ENCODE measurements at places on chromosomes 1 and 21. TPM values are rescaled to one million over a fixed set of nuclear protein-coding genes. Genes with fewer than 3 reads are reported as not detected.
A peak's percentile ranks its signal among the peaks of the same experiment; 100 is the strongest.

The PADI1 gene
- not detected for total RNA-seq

The FBXO44 gene
- total RNA-seq = 22.6 TPM

The CFAP57 gene
- total RNA-seq = 0.35 TPM

The KRTAP20-4 gene
- total RNA-seq = not detected

DNA sequence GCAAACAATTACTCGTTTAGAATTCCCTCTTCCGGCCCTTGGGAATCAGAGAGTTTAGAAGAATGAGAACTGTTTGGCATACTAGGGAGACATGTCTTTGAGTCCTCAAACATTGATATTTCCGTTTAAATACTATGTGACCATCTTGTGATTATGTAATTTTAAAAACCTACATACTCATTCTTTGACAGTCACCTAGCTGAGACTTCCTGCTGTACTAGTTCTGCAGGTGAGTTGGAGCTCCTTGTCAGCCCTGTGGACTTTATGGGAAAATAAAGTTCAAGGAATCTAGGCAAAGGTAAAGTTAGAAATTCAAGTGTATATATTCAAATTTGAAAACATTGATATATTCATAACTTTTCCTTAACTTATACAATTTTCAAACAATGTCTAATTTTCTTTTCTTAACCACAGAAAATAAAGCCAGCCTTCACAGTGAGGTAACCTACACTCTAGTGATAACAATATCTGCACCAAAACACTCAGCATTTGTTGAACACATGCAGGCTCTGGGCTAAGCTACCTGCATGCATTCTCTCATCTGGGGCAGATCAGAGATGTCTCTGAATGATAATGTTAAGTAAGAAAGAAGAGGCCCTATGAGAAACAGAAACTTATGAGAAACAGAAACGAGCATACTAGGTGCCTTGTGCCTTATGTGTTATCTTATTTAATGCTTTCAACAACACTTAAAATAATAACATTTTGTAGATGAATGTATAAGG, 67.0 kb upstream of the BACE2 start:
- H3K27me3 ChIP-seq = no peaks in the 10 kb centered on the region
- no peak overlapping the region for H3K4me3 ChIP-seq
- no peak overlapping the region for H3K27ac ChIP-seq
- H3K36me3 ChIP-seq = no peaks in the 10 kb centered on the region

DNA sequence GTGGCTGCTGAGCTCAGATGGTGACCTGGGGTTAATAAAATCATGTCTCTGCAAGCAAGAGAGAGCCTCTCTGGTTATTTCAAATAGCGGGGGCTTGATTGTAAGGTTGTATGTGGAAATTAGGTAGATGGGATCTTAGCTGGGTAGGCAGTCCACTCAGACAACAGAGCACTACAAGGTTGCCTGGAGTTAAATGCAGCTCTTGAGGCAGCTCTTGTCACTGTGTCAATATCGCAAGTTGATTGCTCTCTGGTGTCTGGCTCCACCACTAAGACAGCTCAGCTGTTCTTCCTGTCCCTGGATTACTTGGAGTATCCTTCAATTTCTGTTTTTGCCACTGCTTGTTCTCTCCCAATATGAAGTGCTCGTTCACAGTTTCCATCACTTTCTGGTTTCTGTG, 93.8 kb downstream of the C21orf91 start:
- H3K36me3 ChIP-seq = no peaks in the 10 kb centered on the region
- no peaks in the 10 kb centered on the region for H3K4me1 ChIP-seq
- DNase-seq = no peak
- no peaks in the 10 kb centered on the region for H3K27me3 ChIP-seq

DNA sequence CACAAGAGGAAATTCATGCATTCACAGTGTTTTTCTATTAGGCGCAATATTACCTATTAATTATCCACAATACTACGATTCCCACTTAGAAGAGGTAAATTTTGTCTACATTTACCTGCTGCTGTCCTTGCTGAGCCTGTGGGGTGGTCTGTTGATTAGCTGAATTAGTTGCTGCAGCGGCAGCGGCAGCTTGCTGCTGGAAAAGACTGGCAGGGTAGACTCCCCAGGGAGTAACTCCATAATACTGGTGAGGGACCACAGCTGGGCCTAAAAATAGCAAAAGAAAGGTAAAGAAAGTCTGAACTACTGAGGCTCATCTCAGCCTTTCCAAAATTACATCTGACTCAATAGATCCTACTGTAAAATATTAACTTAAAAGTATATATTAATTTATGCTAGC, 66.0 kb upstream of the SDC3 start:
- DNase-seq = no peak
- H3K4me1 ChIP-seq = no peaks in the 10 kb centered on the region
- no peaks in the 10 kb centered on the region for H3K27me3 ChIP-seq

DNA sequence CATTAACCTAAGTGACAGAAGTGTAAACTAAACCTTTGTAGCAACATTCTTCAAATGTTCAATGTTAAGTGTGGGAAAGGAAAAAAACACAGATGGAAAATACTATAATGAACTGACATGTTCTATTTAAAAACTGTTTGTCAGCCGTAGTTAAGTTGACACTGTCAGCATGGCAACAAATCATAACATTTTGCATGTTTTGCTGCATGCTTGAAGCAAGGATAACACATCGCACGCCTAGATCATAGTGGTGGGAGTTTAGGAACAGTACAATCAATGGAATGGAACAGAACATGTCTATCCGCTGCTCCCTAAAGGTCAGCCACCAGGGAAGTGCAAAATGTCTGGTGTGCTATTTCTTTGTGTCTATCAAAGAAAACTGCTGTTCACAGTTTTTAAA, 62.5 kb upstream of the ESRRG start:
- no peaks in the 10 kb centered on the region for H3K4me1 ChIP-seq
- no peak for DNase-seq
- no peaks in the 10 kb centered on the region for H3K27me3 ChIP-seq
- H3K4me3 ChIP-seq = no peak overlapping the region
- H3K36me3 ChIP-seq = no peaks in the 10 kb centered on the region

- peak; percentile 27 for DNase-seq
- no peaks in the 10 kb centered on the region for H3K27me3 ChIP-seq
- H3K27ac ChIP-seq = peak overlapping the region; percentile 82
- H3K4me1 ChIP-seq = peaks cover 18% of the 10 kb centered on the region
- no peaks in the 10 kb centered on the region for H3K36me3 ChIP-seq
- peak overlapping the region; percentile 20 for H3K4me3 ChIP-seq
These were observed 548 bp upstream of the SLC25A33 start for GRCh38 chr1:9538669-9539164.

GRCh38 chr21:31991356-31992331, 118.8 kb downstream of the HUNK start:
- DNase-seq = peak; percentile 11
- H3K27ac ChIP-seq = no peak overlapping the region
- no peak overlapping the region for H3K4me3 ChIP-seq
- no peaks in the 10 kb centered on the region for H3K27me3 ChIP-seq

- no peak for DNase-seq
- H3K27me3 ChIP-seq = no peaks in the 10 kb centered on the region
- H3K4me3 ChIP-seq = no peak overlapping the region
- no peaks in the 10 kb centered on the region for H3K36me3 ChIP-seq
These were observed 27.2 kb downstream of the VPS45 start for GRCh38 chr1:150094734-150095265.

DNA sequence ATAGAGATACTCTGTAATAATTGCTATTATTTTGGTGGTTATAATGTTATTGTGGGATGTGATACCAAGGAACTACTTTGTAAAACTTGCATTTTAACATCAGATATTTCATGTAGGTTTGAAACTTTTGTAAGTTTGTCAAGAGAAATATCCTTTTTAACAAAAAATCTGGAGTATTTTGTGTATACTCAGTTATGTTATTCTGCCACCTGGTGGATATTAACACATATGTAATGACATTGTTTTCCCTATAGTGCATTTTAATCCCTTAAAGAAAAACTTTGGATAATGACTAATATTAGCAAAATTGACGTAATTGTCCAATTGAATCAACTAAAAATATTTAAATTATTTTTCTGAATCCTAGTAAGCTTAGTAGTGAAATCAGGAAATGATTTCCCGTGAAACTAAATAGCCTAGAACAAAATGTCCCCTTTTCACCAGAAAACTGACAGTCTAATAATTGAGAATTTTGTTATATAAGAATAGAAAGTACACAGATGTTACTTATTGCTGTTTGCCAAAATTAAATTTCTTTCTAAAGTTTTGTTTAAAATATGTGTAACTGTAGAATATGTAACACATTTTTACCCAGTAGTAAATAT, 39.6 kb downstream of the KCTD3 start:
- H3K4me3 ChIP-seq = no peak overlapping the region
- H3K27ac ChIP-seq = peak overlapping the region; percentile 68
- no peak for DNase-seq
- no peaks in the 10 kb centered on the region for H3K36me3 ChIP-seq
- H3K27me3 ChIP-seq = no peaks in the 10 kb centered on the region
- peaks cover 38% of the 10 kb centered on the region for H3K4me1 ChIP-seq

DNA sequence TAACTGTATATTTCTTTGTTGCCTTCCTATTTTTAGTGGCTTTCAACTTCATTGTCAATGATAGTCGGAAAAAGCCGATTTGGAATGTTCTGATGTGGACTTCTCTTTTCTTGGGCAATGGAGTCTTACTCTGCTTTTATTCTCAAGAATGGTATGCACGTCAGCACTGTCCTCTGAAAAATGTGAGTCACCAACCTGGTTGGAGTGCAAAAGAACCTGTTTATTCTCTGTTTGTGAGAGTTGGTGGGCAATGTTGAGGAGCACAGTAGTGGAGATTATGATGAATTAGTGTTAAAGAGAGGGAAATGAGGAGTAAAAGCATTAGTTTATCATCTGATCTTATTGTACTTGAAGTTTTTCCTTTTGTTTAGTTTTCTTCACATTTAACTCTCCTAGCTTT, 14.5 kb upstream of the AXDND1 start:
- H3K4me3 ChIP-seq = no peak overlapping the region
- H3K4me1 ChIP-seq = peaks cover 11% of the 10 kb centered on the region
- DNase-seq = no peak
- no peaks in the 10 kb centered on the region for H3K27me3 ChIP-seq
- no peak overlapping the region for H3K27ac ChIP-seq

GRCh38 chr21:21740207-21740606, 742.0 kb downstream of the NCAM2 start:
- DNase-seq = no peak
- no peak overlapping the region for H3K27ac ChIP-seq
- H3K4me1 ChIP-seq = no peaks in the 10 kb centered on the region
